Naive thymus-derived CD4-positive, alpha-beta T cell (primary cell): ENCODE measurements at places on chromosomes 2 and 18. TPM values are rescaled to one million over a fixed set of nuclear protein-coding genes. Genes with fewer than 3 reads are reported as not detected.

DNA sequence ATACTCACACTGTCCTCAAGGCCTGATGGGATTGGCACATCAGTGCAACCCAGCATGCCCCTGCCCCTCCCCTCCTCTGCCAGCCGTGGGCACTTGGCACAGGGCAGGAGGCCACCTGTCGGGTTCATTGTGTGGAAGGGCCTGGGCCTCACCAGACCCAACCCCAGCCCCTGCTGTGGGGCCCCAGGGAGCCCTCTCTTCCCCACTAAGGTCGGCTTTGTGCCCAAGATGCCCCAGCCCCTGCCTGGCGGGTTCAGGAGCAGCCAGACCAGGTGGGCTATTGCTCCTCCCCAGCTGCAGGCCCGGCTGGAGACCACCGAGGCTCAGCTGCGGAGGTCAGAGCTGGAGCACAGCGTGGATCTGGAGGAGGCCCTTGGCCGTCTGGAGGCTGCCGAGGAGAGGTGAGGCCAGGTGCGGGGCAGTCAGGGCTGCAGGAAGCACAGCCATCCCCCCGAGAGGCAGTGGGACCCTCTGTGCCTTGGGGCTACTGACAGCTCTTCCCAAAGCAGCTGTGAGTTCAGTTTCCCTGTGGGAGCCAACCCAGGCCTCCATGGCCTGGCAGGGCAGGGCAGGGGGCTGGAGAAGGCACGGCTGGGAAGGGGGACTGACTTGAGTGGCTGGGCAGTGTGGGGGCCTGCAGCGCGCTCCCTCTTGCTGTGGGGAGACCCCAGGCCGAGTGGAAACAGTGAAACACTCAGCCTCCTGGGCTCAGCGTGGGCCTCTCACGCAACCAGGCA is 16.3 kb downstream of the CROCC2 start:
- H3K27me3 ChIP-seq: no peaks in the 10 kb centered on the region
- H3K4me1 ChIP-seq: no peaks in the 10 kb centered on the region
- no peak overlapping the region for H3K4me3 ChIP-seq
- no peaks in the 10 kb centered on the region for H3K36me3 ChIP-seq
- DNase-seq: no peak

- H3K4me3 ChIP-seq: no peak overlapping the region
- no peaks in the 10 kb centered on the region for H3K4me1 ChIP-seq
- no peaks in the 10 kb centered on the region for H3K36me3 ChIP-seq
Measured at GRCh38 chr2:104758199-104758620, 95.7 kb upstream of the POU3F3 start.

- H3K27ac ChIP-seq: no peak overlapping the region
- no peak for DNase-seq
- no peak overlapping the region for H3K4me3 ChIP-seq
- no peaks in the 10 kb centered on the region for H3K4me1 ChIP-seq
- H3K27me3 ChIP-seq: no peaks in the 10 kb centered on the region
Measured at GRCh38 chr2:110097506-110098220, 18.0 kb downstream of the MALL start.

GRCh38 chr18:79507076-79507545 is 111.4 kb downstream of the NFATC1 start:
- peak overlapping the region; percentile 69 for H3K27ac ChIP-seq
- DNase-seq: peak; percentile 44
- H3K36me3 ChIP-seq: no peaks in the 10 kb centered on the region
- H3K4me3 ChIP-seq: peak overlapping the region; percentile 53
- no peaks in the 10 kb centered on the region for H3K27me3 ChIP-seq
- peaks cover 7% of the 10 kb centered on the region for H3K4me1 ChIP-seq

DNA sequence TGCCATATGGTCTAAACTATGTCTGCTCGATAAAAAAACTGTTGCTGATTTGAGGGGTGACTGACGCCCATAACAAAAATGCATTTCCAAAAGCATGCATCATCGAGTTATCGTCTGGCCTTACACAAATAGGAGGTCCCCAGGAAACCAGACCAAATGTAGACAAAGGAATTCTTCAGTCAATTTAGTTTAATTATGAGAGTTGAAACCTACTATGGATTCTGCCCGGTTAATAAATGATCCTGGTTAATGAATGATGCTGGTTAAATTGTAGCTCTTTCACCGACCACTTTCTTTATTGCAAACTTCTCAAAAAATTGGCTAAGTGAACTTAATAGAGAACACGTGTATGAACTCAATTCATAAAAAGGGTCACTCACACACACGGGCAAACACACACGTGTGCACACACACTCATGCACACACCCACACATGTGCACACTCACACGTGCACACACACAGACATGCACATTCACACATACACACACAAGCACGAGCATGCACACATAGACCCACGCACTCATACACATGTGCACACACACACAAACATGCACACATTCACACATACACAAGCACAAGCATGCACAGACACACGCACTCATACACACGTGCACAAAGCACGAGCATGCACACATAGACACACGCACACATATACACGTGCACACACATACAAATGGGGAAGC is 59.0 kb upstream of the SALL3 start:
- H3K27ac ChIP-seq: no peak overlapping the region
- H3K4me1 ChIP-seq: no peaks in the 10 kb centered on the region
- H3K4me3 ChIP-seq: no peak overlapping the region
- H3K36me3 ChIP-seq: no peaks in the 10 kb centered on the region

DNA sequence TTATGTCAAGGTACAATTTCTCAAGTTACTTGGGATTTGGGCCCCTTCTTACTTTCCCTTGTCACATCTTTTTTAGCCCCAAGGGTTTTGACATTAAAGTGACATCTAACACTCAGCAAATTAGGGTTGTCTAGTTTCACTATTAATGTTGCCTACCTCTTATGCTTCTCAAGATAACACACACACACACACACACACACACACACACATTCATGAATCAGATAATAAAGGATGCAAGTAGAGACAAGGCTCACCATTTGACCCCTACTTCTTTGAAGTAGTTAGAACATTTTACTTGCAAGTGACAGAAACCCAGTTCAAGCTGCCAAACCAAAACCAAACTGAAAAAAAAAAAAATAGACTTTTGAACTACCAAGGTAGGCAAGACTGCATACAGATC is 138.8 kb downstream of the TRIB2 start:
- H3K4me1 ChIP-seq: peaks cover 36% of the 10 kb centered on the region
- no peak overlapping the region for H3K27ac ChIP-seq
- no peak for DNase-seq
- H3K36me3 ChIP-seq: no peaks in the 10 kb centered on the region
- no peaks in the 10 kb centered on the region for H3K27me3 ChIP-seq

DNA sequence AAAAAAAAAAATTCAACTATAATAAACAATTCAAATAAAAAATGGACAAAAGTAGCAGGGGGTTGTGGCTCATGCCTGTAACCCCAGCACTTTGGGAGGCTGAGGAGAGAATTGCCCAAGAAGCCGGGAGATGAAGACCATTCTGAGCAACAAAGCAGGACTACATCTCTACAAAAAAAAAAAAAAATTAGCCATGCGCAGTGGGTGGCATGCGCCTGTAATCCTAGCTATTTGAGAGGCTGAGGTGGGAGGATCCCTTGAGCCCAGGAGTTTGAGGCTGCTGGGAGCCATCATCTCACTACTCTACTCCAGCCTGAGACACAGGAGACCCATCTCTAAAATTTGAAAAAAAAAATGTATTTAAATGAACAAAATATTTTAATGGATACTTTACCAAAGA is 4.4 kb upstream of the CACNB4 start:
- no peak overlapping the region for H3K27ac ChIP-seq
- DNase-seq: no peak
- peaks cover 16% of the 10 kb centered on the region for H3K27me3 ChIP-seq
- H3K36me3 ChIP-seq: no peaks in the 10 kb centered on the region
- no peak overlapping the region for H3K4me3 ChIP-seq
- H3K4me1 ChIP-seq: no peaks in the 10 kb centered on the region

DNA sequence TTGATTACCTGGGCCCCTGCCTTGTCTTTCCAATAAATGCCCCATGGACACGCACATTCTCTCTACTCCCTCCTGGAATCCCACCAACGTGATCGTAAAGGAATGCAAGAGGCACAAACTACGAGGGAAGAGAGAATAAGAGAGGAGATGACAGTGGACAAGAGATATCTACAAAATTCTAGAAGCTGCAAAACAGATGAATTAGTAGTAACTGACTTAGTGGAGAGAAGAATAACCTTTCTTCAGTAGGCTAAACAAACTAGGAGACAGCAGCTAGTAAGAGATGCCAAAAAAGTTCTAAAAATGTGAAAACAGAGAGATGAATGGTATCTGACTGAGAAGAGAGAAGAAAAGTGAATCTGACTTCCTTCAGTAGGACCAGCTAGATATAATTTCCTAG is 43.5 kb upstream of the MYCN start:
- no peak overlapping the region for H3K4me3 ChIP-seq
- H3K36me3 ChIP-seq: no peaks in the 10 kb centered on the region
- H3K4me1 ChIP-seq: no peaks in the 10 kb centered on the region
- no peak for DNase-seq

GRCh38 chr18:25929787-25930186 is 160.6 kb downstream of the SS18 start:
- H3K36me3 ChIP-seq: no peaks in the 10 kb centered on the region
- H3K27ac ChIP-seq: no peak overlapping the region
- no peaks in the 10 kb centered on the region for H3K4me1 ChIP-seq
- no peak for DNase-seq
- no peaks in the 10 kb centered on the region for H3K27me3 ChIP-seq
- no peak overlapping the region for H3K4me3 ChIP-seq

The KIF3C gene
- 5.7 TPM for total RNA-seq

The NT5DC4 gene
- total RNA-seq: not detected in 2 replicates
